ENCODE measurements at places on chromosomes 3 and 15.

DNA sequence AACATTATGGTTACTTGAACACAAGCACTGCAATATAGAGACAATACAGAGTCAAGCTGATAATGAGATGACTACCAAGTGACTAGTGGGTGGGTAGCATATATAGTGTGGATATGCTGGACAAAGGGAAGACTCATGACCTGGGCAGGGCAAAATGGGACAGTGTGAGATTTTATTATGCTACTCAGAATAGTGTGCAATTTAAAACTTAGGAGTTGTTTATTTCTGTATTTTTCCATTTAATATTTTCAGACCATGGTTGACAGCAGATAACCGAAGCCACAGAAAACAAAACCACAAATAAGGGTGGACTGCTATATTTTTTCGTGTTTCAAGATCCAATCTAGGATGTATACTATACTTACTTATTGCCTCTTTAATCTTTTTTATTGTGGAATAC is 19.6 kb downstream of the GALK2 start:
- no peak for DNase-seq

DNA sequence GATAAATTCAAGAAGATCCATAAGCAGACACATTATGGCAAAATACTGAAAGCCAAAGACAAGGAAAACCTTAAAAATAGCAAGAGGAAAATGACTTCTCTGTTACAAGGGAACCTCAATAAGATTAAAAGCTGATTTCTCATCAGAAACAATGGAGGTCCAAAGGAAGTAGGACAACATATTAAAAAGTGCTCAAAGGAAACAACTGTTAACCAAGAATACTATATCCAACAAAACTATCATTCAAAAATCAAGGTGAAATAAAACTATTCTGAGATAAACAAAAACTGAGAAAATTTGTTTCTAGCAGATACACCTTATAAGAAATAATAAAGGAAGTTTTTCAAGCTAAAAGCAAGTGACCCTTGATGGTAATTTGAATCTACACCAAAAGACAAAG is 314.7 kb upstream of the ROPN1 start:
- no peak for DNase-seq

DNA sequence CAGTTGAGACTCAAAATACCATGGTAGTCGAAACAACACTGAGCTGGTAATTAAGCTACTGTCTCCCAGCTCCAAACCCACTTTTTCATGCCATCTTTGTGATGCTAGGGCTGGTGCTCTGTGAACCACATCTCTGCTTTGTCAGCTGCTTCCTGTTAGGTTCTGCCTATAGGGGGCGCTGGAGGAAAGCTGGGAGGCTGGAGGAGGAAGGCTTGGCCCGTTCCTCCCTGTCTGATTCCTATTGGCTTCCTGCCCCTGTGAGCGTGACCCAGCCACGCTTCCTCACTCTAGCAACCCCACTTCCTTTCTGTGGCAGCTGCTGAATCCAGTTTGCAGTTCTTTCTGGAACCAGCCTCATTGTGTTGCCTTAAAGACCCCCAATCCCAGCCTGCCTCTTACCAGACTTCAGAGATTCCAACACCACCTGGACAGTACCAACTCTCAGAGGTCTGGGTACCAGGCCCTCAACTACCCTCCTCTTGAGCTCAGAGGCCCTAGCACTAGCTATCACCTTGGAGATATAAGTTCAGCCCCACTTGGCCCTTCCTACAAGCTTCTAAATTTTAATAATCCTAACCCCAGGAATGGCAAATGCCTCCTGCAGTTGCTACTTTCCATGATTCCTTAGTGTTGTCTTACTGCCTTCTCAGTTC is 120.9 kb downstream of the ERC2 start:
- no peak for DNase-seq

GRCh38 chr15:74417225-74417624 is 16.5 kb downstream of the SEMA7A start:
- no peak for DNase-seq

- DNase-seq: no peak
These were observed 8.6 kb upstream of the CBLB start for GRCh38 chr3:105877336-105877910.

- DNase-seq: no peak
These were observed 53.3 kb upstream of the SNRK start for GRCh38 chr3:43233062-43233461.

DNA sequence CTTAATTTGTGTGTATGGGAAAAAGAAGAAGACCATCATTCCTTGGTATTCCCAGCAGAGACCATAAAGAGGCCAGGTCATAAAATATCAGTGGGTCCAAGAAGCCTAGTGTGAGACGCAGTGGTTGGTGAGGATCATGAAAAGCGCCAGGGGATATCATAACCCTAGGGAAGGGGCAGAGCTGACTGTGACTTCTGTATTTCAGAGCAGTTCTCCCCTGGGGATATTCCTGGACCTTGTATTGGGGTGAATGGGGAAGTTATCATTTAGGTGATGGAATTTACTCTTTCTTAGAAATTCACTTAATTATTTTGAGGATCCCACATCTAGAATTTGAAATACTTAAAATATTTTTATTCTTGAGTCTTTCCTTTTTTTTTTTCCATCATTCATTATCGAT is 34.9 kb upstream of the UMPS start:
- DNase-seq: no peak

GRCh38 chr15:56240390-56240789 is 3.3 kb downstream of the RFX7 start:
- DNase-seq: no peak

- DNase-seq: no peak
These were observed 282.0 kb upstream of the RORA start for GRCh38 chr15:61511089-61511488.

DNA sequence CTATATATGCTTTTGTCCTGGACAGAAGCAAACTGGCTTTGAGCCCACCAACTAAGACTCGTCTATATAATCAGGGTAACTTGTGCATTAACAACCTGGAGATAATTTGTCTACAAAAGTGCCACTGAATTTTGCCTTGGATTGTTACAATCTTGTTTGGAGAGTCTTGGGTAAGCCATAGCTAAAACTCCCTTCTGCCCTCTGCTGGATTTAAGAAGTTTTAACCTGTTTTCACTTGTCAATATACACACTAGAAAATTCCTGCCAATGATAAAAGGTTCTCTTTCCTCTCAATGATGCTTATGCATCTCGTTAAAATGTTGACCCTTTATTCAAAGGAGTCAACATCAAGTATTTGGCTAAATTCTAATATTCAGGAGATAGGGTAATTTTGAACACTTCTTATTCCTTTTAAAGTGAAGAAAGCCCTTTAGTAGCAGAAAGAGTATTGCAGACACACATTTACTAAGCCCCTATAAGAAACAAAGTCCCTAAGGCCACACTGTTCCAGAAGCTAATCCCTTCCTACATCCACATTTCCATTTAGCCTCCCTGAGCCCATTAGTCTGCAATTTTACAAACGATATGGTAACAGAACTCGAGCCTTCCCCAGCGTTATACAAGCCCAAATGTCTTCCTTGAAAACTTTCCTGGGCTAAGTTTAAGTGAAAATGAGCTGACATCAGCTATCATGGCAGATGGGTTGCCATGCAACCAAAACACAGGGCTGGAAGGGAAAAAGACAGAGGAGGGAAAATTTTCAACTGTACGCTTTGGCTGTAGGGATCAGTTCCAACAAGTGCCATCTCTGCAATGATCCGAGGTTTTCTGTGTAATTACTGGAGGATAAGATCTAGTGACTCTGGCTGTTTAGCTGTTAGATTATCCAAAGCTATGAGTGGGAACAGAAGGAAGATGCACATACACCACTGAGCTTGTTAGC is 75.9 kb upstream of the FGF12 start:
- DNase-seq: no peak

All from CD4-positive, alpha-beta T cell treated with Interleukin-15 for 1 hour (primary cell).